COR-L47 (cell line): ENCODE measurements at places on chromosomes 7 and 10.

DNA sequence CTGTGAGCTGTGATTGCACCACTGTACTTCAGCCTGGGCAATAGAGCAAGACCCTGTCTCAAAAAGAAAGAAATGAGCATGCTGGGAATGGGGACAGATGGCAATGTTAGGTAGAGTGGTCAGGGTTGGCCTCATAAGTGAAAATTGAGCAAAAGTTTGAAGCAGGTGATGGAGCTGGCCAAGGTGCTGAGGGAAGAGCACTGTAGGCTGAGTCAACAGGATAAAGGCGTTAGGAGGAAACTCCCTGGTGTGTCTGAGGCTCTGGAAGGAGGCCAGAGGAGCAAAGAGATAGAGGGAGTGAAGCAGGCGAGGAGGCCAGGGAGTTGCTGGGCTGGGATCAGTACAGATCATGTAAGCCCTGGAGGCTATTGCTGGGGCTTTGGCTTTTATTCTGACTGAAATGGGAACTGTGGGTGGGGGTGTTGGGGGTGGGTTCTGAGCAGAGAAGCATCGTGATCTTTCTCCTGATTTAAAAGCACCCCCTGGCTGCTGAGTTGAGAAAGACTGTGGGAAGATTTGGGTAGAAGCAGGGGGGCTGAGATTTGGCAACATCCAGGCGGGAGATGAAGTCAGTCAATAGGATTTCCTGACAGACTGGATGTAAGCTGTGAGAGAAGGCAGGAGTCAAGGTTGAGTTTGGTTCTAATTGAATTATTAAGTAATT, 52.5 kb upstream of the VKORC1L1 start:
- no peak for DNase-seq

DNA sequence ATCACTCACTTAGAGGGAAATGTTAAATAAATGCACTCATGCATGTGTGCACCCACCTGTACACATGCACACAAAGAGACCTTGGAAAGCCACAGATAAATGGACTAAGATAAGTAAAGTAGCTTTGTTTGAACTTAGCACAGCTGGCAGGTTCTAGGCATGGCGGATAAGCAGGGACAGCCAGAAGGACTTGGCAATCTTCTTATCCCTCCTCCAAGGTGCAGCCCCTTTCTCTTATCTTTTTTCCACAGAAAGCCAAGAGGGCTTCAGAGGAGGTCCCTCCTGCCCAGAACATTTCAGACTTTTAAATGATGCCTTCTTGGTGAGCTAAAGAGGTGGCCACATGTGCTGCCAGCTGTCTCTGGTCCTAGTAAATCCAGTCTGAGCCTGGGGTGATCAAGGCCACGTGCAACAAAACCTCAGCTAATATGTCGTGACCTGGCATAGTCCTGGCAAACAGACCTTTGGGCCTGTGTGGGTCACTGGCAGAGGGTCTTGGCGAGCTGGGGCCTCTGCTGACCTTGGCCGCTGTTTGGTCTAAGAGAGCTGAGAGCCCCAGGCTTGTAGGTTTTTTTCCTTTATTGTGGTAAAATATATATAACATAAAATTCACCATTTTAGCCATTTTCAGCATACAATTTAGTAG, 43.2 kb upstream of the SLC35B4 start:
- DNase-seq: no peak

GRCh38 chr7:115122388-115122787, 200.5 kb downstream of the MDFIC start:
- DNase-seq: no peak

DNA sequence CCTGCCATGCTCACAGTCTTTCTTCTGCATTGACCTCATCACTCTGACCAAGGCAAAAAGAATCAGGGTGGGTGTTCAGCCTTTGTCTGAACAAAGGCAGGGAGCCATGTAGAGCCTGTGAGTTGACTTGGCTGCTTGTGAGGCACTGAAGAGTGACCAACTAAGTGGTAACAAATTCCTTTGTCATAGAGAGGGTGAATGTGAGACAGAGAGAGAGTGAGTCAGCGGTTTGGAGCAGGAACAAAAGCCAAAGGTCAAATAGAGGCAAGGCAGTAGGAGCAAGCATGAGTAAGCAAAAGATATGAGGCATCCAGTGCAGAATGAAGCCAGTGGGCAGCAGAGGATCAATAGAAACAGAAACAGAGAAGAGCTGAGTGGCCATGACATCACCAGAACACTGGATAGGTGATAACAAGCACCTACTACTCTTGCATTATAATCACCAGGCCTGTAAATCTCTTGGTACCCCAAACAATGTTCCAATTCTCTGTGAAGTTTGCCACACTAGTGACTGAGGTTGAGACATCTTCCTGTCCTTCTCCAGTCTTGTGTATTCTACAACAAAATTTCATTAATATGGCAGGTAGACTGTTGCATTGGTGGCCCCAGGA, 116.2 kb upstream of the LAMB4 start:
- no peak for DNase-seq

DNA sequence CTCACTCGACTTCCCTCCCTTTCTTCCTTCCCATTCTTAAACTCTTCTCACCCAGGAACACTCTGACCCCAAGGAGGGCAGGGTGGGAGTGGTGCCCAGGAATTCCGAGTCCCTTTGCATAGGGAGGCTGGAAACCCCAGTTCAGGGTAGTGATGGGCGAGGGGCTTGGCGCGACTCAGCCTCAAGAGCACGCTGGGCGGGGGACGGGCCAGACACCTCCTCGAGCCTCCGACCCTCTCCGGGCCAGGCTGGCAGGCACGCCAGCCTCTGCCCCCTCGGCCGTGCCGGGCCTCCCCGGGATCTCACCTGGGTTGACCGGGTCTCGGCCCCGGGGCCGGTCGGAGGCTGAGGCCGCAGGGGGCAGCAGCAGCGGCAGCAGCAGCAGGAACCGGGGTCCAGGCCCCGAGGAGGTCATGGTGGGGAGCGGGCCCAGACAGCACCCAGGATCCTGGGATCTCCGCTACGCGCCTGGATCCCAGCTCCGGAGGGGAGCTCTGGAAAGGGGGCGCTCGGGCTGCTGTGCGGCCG, 457 bp downstream of the PLOD3 start:
- DNase-seq: no peak
